ENCODE measurements at places on chromosomes 6 and 20.

DNA sequence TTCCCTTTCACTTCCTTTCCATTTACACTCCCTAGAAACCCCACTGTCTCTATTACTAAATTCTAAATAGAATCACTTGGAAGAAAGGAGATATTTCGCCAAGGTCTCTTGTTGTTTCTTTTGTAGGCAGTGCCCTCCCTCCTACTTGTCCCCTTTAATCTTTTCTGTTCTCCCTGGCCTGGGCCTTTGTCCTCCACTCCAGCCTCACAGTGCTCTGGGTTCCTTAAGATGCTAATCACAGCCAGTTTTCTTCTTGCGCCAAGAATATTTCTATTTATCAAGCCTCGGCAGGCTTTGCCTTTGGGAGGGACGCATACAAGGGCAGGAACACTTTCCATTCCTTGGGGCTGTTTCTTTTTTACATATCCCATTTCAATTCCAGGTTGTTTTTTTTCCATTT lies 520.6 kb upstream of the CHD6 start:
- DNase-seq = peak; percentile 43

DNA sequence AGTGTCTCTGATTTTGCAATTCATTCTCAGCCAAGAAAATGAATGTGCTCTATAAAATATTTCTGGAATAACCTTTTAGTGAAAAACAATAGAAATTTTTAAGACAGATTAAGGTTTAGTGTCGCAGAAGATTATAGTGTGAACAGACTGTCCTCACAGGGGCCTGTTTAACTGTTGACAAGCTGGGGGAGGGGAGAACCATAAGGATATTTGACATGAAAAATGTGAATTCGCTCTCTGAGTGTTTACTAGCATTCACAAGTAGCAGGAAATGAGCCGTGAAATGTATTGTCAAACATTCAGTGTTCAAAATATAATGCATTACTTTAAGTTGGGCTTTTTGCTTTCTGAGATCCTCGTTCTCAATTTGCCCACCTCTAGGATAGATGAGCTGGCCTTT lies 134.8 kb upstream of the TSHZ2 start:
- no peak for DNase-seq

- peak; percentile 66 for DNase-seq
Observed at GRCh38 chr6:132813173-132813856, 1.1 kb upstream of the RPS12 start.

GRCh38 chr6:155115893-155116570 lies 120.9 kb downstream of the TIAM2 start:
- no peak for DNase-seq

- peak; percentile 8 for DNase-seq
Observed at GRCh38 chr6:31559958-31560696, 12.0 kb upstream of the LTA start.

- no peak for DNase-seq
Observed at GRCh38 chr20:58719971-58720371, 27.4 kb downstream of the NPEPL1 start.

GRCh38 chr6:163691049-163691448 lies 276.5 kb downstream of the QKI start:
- no peak for DNase-seq

GRCh38 chr20:57698116-57698866 lies 11.5 kb downstream of the PMEPA1 start:
- no peak for DNase-seq

- DNase-seq = no peak
Observed at GRCh38 chr20:6126846-6127245, 4.0 kb upstream of the FERMT1 start.

- DNase-seq = no peak
Observed at GRCh38 chr20:3133155-3133554, 26.5 kb downstream of the FASTKD5 start.

DNA sequence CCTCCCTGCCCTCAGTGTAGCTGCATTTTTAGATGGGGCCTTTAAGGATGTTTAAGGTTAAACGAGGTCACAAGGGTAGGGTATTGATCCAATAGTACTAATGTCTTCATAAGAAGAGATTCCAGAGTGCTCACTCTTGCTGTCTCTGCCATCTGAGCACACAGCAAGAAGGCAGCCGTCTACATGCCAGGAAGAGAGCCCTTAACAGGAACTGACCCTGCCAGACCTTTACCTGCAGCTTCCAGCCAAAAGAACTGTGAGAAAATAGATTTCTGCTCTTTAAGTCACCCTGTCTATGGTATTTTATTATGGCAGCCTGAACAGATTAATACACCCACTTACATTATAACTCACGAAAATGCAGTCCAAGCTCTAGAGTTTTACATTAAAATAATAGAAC lies 685.3 kb upstream of the MARCKS start:
- no peak for DNase-seq

- DNase-seq = no peak
Observed at GRCh38 chr20:32364554-32365208, 6.5 kb downstream of the ASXL1 start.

DNA sequence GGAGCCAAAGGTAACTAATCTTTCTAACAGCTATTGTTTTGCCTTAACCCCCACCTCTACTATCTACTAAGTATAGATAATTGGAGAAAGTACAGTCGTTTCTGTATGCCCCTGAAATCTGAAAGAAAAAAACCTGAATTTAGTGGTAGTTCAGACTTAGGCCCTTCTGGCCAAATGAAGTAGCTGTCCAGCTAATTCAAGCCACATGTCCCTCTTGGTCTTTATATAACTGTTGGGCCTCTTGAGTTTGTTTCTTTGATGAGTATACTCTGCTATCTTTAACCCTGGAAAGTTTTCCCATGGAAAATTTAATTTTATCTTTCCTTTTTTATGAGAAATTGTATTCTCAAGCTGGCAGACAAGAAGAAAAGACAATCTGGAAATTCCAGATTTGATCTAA lies 73.0 kb upstream of the FAM8A1 start:
- no peak for DNase-seq

- DNase-seq = no peak
Observed at GRCh38 chr6:38221251-38221650, 401.7 kb downstream of the ZFAND3 start.

GRCh38 chr20:39602649-39603048 lies 640.5 kb downstream of the DHX35 start:
- DNase-seq = no peak

GRCh38 chr20:24382331-24382730 lies 87.1 kb upstream of the SYNDIG1 start:
- DNase-seq = no peak

DNA sequence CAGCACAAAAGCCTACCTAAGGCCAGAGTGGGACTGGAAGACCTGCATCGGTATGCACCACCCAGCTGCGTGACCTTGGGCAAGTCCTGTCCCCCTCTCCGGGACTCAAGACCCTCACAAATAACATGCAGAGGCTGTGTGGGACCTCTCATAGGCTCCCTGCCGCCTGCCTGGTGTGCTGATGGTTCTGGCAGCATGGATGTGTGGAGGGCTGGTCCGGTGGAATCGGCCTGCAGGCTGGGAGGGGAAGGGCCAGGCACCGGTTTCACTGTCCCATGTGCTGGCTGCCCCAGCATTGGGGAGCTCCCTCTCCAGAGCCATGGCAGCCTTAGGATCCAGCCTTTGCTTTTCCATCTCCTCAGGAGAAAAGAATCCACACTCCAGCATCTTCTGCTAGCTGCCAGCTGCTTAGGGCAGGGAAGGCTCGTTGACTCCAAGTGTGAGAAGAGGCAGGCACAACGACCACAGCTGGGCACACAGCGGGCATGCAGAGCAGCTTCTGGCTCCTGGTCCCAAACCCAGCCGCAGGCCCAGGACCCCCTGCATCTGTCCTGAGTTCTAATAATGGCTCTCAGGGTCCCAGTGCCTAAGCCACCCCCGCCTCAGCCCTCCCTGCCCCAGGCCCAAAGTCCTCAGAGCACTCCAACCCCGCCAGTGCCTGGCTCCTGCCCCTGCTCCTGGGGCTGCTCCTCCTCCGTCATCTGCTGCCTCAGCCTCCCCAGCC lies 32.5 kb downstream of the TFEB start:
- no peak for DNase-seq

GRCh38 chr20:1401451-1401907 lies 8.6 kb upstream of the FKBP1A start:
- no peak for DNase-seq

GRCh38 chr6:94278146-94278545 lies 858.8 kb upstream of the EPHA7 start:
- no peak for DNase-seq

DNA sequence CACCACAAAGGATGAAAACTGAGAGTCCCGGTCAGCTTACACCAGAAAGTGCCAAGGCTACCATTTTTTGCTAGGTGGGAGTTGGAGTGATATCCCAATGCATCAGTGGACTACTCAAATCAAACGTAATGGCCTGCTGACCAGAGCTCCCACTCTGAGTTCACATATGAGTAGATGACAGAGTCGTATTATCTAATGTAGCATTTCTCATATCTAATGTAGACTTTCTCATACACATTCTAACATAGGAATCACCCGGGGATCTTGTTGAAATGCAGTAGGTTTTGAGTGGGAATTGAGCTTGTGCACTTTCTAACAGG lies 38.4 kb upstream of the FUCA2 start:
- no peak for DNase-seq

GRCh38 chr20:32111156-32111686 lies 1.7 kb downstream of the TM9SF4 start:
- DNase-seq = no peak

DNA sequence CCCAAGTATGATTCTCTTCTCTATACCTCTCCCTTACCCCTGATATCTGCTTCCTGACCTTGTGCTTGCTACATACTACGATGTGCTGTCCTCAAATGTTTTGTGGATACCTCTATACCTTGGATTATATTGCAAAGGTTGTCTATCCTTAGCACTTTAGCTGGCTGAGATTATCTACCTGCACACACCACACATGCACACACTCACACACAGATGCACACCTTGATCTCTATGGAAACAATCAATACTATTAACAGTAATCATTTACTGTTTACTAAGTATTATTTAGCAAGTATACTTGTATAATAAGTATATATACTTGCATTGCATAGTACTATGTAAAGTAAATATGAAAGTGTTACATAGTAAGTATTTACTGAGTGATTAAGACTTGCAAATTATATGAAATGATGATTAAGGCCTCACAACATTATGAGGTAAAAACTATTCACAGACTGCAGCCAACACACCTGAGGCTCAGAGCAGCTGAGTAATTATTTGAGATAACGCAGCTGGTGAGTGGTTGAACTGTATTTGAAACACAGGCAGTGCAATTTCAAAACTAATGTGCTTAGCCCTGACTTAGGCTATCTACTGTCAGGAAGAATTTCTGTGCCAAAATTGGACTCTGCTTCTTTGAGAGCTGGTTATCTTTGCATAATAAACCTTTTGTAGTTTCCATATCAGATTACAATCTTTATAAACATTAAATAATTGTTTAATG lies 699.9 kb downstream of the FRK start:
- no peak for DNase-seq

DNA sequence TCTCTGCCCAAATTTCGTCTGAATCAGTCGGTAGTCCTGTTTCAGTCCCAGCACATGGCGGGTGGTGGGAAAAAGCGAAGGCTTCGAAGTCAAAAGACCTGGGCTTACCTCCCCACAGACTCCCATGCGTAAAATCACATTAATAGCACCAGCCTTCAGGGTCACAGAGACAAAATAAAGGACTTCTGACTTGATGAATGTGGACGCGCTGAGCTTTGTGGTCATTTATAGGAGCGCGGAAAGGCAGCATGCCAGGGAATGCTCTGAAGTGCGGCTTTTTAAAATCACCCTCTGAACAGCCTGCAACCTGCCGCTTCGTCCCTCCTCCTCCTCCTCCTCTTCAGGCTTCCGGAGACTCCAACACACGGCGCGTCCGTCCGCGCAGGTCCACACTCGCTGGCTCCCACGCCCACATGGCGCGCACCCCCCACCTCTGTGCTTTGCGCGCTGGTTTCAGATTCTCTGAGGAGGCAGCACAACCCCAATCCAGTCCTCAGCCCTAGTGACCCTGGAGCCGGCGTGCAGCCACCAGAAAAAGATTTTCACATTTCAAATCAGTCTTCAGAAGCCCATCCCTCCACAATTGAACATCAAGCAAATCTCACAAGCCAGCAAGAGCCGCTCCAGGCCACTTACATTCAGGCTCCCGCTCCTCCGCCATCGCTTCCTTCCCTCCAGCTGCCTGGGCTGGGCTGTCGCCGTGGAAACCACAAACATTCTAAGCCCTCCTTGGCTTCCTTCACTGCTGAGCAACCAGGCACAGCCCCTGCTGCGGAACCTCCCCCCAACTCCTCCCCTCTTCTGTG lies at the start of gene C6orf118:
TSS of gene C6orf118 (minus strand) at position 680 of the 806 bp plus-strand sequence. CDS start at position 661, 19 bp downstream.
- peak; percentile 33 for DNase-seq

GRCh38 chr6:165841153-165841558 lies 178.1 kb upstream of the PDE10A start:
- DNase-seq = no peak

DNA sequence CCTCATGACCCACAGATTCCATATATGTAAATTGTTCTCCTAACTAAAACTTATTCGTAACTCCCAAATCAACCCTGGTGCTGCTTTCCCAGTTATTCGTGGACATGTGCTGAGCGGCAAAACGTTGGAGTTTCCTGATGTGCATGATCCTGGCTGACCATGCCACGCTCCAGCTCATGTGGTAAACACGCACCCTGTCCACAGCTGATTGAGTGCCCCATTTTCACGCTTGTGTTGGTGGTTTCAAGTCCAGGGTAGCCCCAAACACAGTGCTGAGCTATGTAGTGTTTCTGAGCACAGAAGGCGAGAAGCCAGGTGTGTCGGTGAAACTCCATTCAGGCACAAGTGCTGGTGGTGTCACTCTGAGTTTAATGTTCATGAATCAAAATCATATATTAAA lies 19.1 kb upstream of the FOXC1 start:
- DNase-seq = no peak

DNA sequence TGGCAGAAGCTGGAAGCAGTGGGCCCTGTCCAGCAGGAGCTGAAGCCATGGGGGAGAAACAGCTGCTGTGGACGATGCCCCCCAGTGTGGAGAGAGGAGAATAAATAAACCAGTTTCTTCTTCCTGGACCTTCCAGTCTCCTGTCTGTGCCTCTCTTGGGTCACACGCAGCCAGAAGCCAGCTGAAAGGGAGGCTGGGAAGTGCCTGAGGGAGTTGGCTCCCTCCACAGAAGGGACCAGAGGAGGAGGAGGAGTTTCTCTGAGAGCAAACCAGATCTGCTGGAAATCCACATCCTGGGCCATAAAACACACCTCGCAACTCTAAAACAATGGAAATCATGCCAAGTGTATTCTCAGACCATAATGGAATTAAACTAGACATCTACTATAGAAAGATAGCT lies 577.0 kb downstream of the CDH26 start:
- DNase-seq = no peak

DNA sequence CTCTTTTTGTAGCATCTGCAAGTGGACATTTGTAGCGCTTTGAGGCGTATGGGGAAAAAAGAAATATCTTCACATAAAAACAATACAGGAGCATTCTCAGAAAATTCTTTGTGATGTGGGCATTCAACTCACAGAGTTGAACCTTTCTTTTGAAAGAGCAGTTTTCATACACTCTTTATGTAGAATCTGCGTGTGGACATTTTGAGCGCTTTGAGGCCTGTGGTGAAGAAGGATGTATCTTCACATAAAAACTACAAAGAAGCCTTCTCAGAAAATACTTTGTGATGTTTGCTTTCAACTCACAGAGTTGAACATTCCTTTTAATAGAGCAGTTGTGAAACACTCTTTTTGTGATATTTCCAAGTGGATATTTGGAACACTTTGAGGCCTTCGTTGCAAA lies 598.4 kb upstream of the ZNF337 start:
- no peak for DNase-seq

Data from midbrain (tissue), 1 donor.